ENCODE measurements at places on chromosomes 5 and 9.

DNA sequence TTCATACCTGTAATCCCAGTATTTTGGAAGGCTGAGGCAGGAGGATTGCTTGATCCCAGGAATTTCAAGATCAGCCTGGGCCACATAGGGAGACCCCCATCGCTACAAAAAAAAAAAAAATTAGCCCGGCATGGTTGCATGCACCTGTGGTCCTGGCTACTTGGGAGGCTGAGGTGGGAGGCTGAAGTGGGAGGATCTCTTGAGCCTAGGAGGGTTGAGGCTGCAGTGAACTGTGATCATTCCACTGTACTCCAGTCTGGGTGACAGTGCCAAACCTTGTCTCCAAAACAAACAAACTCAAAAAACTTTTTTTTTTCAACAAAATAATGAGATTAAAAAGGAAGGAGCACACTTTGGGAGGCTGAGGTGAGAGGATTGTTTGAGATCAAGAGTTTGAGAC is 14.2 kb downstream of the KIAA1958 start:
- DNase-seq, result no peak

DNA sequence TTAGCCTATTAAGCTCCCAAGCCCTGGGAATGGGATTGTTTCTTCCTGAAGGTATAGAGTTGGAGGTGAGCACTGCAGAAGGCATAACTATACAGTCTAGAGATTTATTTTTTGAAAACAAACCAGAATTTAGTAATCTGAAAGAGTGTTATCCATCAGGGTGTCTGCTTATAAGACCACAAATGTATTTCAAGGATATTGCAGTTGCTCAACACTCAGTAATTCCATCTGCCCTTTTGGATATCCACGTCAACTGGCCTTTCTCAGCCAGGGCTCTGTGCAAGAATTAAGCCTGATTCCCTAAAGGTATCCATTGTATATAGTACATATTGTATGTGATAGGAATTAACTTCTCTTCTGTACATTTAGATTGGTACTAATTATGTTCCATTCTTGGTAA is 15.0 kb upstream of the IL31RA start:
- no peak for DNase-seq

- DNase-seq, result no peak
These were observed 48.2 kb downstream of the RXRA start for GRCh38 chr9:134374301-134375010.

DNA sequence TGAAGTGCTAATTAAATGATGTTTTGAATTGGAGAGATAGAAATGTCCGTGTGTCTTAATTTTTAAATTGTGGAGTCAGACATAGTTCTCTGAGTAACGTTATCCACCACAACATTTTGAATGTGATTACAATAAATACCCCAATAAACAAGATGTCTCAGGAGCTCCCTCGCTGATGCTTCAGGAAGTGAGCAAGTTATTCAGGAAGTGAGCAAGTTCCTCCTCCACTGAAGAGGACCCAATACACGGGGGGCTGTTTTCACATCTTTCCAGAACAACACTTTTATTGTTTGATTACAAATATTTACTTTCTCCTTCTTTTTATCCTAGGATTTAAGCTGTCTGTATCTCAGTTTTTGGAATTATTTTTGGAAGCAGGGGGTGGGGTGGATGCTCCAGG is 363.8 kb downstream of the LRRC70 start:
- DNase-seq, result no peak

DNA sequence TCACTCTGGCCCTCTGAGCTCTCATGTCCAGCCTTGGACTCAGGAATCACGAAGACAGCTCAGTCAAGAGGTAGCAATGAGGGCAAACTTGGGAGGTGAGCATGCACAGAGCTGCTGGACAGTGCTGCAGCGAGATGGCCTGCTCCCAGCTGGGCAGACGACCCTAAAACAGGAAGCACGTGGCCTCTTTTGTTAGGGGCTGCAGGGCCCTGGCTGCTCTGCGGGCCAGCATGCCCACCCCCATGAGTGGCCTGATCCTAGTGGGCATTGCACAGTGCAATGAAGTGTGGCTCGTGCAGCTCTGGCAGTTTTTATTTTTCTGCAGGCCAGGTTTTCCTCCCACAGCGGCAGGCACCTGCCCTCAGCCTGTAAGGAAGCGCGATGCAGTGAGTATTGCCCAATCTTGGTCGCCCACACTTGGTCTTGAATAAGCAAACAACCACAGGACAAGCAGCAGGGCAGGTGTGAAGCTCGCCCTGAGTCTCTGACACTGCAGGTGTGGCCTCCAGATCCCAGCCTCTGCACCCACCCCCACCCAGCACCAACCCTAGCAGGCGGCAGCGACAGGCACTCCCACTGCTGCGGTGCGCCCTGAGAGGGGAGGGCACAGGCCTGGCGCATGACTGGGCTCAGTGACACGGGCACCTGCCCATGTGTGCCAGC is 60.8 kb downstream of the SEMA4D start:
- no peak for DNase-seq

GRCh38 chr9:89722712-89723111 is 117.9 kb downstream of the GADD45G start:
- no peak for DNase-seq

DNA sequence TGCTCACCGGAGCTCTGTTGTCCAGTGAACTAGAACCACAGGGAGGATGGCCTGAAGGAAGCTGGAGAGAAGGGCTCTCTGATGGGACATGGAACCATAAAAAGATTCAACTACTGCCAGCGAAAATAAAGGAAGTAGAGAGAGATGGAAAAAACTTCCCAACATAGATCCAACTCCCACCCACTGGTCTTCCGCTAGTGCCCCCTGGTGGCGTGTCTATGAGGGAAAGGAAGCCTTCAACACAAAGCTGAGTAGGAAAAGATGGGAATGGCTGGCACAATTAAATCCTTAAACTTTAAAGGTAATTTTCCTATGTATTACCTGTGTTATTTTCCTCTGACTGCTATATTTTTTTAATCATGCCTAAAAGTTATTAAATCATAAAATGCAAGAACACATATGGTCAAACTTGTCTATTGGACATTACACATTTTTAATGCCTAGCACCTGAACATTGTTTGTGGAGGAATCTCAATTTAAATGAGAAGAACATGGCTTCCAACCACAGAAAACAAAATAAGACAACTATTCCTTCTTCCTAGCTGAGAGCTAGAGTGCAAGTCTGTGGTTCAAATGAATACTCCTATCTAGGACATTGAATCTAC is 51.5 kb downstream of the CEP120 start:
- DNase-seq, result no peak

DNA sequence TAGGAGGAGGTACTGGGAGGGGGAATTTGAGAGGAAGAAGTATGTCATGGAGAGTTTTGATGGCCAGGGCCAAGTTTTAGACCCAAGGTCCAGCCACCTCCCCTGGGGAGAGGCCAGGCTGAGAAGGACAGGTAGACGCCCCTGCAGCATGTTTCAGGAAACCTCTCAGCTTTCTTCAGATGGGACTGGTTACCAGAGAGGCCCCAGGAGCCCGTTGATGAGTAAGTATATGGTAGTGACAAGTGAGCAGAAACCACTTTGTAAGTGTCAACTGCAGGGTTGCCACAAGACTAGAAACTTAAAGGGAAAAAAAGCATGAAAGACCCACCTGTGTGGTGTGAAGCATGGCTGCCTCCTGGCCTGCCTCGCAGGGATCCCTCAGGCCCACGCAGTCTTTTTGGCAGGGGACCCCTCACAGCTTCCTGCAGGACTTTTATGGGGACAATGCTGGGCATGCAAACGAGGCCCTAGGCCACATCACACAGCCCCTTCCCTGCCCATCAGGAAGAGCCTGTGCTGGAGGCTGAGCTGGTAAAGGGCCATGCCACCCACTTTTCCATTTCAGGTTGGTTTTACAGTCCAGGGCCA is 255.9 kb downstream of the FSTL4 start:
- DNase-seq, result no peak

GRCh38 chr5:109588281-109589035 is 101.3 kb upstream of the MAN2A1 start:
- no peak for DNase-seq
